ENCODE measurements at places on chromosomes 1 and 21.
A peak's percentile ranks its signal among the peaks of the same experiment; 100 is the strongest.

DNA sequence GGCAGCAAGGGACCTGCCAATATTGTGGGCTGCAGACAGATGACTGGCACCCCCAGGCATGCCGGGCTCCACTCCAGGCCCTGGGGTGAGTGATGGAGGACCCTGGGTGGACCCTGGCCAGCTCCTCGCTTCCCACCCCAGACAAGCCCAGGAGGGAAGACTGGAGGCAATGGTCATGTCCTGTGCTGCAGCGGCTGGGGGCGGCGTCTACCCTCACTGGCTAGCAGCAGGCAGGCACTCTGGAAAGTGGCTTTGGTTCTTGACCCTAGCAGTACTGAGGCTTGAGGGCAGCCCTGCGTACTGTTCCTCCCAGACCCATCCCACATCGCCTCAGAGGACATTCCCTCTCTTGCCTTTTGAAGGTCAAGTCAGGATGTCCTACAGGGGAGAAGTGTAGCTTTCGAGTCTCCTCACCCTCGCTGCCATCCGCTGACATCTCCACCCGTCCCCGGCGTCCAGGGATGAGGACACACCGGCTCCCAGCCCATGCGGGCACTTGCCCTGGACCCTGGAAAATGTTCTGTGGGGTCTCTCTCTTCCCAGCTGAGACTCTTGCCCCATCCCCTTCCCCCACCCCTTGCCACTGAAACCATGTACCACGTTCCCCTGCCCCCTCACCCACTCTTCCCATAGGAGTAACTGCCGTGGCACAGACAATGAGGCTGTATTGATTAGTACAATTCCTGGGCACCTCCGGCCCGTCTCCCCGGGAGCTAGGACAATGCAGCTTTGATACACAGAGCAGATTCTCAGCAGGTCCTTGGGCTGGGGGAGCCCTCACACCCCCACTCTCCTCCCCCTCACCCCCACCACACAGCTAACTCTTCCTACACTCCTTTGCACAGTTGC is 15.0 kb downstream of the SLC6A9 start:
- DNase-seq: no peak

DNA sequence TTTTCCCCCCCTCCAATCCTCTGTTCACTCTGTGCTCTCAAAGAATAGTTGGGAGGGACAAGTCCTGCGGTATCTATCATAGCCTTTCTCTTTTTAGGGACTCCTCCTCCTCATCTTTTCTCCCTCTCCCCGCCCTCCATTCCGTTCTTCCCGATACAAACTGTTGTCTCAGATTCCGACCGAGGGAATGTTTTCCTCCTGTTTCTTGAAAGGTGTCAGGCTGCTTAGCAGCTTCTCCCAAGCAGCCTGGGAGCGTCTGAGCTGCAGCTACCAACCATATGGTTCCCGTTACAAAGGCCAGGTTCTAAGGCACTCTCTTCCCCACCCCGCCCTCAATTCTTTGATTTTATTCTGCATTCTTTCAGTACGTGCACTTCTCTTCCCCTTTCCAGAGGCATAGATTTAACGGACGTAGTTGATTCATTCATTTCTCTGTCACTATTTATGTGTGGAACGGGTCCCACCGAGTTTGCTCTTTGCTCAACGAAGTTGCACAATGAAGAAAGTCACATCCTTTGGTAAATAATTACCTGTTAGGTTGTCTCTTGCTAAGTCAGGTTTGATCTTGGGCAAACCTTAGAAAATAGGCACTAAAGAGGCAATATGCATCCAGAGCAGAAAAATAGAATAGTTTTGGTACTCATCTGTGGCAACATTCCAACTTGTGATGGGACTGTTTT is 2.8 kb downstream of the ADGRL2 start:
- no peak for DNase-seq

GRCh38 chr21:34911360-34911759 is 137.7 kb downstream of the RUNX1 start:
- peak; percentile 83 for DNase-seq

DNA sequence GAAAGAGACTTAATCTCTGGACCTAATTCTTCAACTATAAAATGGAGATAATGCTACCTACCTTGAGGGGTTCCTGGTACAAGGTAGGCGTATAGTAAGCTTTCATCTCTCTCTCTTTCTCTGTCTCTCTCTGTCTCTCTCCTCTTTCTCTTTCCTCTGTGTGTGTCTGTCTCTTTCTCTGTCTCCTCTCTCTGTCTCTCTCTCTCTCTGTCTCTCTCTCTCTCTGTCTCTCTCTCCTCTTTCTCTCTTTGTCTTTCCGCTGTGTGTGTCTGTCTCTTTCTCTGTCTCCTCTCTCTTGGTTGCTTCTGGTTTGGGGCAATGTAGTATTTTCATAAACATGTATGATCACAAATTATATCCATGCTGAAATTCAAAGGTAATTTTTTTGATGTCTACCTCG is 76.1 kb upstream of the UBE2U start:
- no peak for DNase-seq

DNA sequence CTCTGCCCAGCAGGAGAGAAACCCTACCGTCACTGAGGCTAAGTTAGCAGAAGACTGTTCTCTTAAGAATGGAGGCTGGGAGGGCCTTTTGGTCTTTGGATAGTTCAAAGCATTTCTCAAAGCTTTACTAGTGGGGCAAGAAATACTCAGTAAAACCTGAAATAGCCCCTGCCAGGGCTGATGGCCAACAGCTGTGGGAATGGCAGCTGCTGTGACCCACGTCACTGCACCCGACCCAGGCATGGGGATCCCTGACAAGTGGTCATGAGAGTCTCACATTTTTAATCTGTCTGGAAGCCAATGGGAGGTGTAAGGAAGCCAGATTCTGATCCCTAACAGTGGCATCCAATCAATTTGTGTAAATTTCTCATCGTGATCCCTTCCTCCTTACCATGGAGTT is 44.5 kb upstream of the ENAH start:
- DNase-seq: no peak

- DNase-seq: no peak
These were observed 59.1 kb downstream of the BCL9 start for GRCh38 chr1:147600119-147601111.

DNA sequence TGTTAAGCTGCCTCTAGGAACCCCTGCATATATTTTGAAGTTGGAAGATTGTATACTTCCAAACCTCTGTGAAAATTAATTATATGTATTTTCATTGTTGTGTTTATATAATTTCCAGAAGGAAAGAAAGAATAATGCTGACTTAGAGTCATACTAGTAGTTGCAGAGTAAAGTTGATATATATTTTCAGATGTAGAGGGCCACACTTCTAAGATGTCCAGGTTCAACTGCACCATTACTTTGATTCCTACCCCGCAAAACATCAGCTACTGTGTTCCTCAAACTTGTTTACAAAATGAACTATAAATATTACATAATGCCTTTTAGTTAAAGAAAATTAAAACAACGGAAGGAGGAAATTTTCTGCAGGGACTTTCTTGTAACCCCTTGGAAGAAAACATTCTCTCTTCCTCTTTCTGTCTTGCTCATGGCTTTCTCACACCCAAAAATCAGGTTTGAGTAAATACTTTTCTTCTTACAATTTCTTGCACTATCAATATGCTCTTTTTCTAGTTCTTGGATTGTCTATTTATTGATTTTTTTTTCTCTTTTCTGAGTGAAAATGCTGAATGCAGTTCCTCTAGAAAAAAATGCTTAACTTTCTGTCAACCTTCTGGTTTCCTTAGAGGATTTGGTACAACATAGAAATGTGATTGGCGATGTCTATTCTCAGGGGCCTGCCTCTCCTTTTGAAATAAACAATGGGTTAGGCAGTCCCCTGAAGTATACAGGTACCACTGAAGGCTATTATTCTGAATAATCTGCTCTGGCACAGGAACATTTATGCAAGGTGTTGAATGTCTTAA is 867.8 kb downstream of the TTLL7 start:
- no peak for DNase-seq

- no peak for DNase-seq
These were observed 15.6 kb upstream of the ATP1A1 start for GRCh38 chr1:116357487-116357886.

GRCh38 chr1:110201157-110201825 is 8.8 kb upstream of the KCNC4 start:
- DNase-seq: no peak

DNA sequence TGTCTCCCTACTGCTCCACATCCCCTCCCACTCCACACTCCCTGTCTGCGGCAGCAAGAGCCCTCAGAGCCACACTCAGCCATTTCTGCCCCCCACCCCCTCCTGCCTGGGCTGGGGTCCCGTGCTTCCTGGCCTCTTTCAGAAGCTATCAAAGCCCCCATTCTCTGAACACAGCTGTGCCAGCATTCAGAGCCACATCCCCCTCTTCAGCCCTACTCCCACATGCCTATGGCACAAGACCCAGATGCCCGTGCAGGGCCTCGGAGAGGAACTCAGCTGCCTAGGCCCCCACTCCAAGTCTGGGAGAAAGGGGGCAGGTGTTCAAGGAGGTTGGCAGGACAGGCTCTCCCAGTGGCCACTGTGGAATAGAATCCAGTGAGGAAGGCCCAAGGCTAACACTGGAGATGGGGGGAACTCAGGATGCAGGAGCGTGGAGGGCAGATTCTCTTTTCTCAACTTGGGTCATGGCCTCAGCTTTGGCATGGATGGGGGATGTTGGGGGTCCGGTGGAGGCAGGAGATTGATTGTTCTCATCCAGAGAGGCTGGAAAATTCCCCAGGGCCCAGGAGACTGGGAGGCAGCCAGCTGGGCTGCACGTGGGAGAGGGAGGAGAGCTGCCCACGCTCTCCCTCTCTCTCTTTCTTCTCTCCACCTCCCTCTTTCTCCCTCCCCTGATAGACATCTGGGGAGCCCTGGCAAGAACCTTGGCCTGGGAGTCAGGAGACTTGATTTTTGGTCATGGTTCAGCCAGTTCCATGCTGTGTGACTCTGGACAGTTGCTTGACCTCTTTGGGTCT is 3.5 kb upstream of the BCAN start:
- DNase-seq: no peak

DNA sequence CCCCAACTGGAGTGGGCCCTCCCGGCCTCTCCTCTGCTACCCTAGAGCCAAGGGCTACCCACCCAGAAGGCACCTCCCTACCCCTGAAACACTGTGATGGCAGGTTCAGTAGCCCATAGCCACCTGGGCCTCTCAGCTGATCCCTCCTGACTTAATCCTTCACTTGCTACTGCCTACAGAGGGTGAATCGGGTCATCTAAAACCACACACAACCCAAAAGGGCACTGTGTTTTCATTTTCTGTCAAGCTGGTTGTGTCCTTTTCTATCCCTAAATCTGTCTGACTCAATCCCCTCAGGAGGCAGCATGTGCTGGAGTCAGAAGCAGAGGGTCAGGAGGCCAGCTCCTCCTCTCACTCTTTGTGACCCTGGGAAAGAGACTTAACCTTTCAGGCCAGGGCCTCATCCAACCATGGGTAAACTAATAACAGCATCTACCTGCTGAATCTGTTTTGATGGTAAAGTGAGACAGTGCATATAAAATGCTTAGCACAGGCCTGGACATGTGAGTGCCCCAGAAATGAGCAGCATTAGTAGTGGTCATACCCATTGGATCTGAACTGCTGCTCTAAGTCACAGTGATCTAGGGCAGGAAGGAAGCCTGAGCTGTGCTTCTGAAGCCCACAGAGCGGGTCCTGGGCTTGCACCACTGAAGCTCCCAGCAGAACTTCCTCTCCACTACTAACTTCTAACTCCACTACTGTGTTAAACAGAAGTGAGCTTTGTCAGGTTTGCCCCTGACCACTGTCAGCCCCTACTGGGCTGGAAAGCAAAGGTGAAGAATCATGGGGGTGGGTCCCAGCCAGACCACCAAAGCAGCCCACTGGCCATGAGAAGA is 11.0 kb downstream of the PMVK start:
- DNase-seq: no peak

DNA sequence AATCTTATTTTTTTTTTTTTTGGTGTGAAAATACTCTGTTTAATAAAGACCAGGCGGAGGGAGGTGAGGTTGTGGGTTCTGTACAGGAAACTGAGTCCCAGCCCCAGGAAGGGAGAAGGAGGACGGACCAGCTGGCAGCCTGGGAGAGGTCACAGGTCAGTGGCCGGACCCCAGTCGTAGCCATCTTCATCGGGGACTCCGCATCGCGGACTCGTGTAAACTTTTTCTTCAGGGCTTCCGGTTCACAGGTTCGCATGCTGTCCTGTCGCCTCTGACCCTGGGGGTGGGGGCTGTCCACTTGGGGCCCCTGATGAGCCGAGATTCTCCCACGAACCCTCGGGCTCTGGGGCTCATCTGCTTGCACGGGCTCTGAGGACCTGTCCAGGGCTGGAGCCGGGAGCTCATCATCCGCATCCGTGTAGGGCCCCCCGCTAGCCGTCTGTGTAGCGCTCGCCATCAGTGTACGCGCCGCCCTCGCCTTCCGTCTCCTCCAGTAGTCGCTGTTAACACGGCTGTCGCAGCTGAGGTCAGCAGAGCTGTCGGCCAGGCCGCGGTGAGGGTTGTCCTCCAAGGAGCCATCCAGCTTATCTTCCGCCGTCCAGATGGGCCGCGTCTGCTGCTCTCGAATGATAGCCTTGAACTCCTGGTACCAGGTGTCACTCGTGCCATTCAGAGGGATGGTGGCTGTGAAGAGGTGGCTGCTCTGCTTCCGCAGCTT is 975.7 kb upstream of the PRMT6 start:
- no peak for DNase-seq

DNA sequence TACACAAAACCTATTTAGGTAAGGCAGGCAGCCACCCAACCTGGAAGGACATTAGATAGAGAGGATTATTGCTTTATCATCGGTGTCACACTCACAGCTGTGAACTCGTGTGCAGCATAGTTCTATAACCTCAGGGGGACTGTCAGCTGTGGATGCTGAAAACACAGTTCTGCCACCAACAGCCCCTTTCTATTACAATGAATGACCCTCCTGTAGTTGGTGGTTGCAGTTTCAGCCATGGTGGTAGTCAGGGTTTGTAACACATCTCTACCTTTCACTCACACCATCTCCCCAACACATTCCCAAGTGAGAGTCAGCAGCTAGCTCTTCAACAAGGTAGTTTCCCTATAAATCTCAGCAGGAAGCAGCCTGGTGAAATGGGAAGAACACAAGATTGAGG is 136.8 kb downstream of the ZC3H11B start:
- DNase-seq: no peak

DNA sequence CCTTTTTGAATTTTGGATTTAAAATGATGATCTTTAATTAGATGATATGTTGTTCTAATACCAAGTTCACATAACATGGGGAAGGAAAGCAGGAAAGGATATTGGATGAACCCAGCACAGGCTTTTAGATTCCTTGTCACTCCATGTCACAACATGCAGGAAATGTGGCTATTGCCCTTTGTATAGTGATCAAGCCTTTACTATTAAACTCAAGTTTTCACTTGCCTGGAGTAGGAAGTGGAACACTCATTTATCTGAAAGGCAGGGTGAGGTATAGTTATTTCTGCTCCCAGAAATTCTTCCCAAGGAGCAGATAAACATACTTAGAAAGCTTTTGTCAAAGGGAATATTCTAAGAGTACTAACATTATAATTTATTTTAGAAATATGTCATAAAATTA is 37.2 kb upstream of the BCAS2 start:
- DNase-seq: no peak

GRCh38 chr1:38547321-38547720 is 312.3 kb downstream of the RRAGC start:
- DNase-seq: no peak

- peak; percentile 44 for DNase-seq
These were observed 3.4 kb downstream of the PPP2R5A start for GRCh38 chr1:212288615-212289014.
